ENCODE measurements at places on chromosomes 2 and 18.

DNA sequence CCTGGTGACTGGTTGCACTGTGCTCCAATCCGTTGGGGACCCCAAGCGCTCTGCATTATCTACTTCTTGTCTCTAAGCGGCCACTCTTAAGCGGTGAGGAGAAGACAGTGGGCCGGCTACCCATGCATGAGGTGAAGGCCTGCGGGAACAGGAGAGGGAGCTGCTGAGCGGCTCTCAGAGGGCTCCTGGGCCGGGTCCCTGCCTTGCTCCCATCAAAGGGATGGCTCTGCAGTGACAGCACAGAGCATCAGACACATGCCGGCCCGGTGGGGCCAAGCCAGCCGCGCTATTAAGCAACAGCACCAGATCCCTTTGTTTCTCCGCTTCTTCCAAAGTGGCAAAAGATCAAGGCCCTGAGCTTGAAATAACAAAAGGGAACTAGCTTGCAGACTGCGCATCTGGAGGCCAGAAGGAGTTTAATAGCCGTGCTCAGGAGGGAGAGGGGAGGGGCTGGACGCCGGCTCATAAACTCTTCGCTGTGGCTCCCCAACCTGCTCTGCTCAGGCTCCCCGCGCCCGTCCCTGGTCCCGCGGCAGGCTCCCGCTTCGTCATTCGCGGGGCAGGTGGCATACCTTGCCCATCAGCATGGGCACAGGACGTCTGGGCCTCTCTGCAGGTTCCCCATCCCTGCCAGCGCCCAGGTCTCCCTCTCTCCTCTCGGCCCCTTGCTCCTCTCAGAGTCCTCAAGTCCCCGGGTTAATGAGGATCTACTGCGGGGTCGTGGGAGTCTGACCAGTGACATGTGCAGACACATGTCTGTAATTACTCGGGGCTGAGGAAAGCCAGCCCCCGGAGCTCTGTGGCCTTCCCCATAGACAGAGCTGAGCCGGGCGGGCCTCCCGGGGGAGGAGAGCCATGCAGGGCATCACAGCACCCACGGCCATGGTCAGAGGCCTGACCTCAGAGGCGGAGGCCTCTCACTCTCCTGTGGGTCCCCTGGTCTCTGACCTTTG, 96.7 kb downstream of the ASB1 start:
- DNase-seq: no peak

DNA sequence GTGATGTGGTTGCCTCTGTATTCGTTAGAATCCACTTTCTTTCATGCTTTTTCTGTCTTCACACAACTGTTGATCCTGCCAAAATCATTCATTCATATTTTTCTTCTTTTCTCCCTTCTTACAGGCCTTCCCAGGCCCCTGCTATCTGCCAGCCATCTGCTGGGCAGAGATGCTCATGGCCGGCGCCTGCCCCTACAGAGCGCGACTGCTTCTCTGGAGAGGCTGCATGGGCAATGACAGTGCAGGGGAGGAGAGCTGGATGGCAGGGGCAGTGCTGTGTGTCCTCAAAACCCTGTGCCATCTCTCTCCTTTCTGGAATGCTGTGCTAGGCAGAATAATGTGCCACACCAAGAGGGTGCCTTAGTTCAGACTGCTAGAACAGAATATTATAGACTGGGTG, 125.2 kb downstream of the INHBB start:
- DNase-seq: no peak

DNA sequence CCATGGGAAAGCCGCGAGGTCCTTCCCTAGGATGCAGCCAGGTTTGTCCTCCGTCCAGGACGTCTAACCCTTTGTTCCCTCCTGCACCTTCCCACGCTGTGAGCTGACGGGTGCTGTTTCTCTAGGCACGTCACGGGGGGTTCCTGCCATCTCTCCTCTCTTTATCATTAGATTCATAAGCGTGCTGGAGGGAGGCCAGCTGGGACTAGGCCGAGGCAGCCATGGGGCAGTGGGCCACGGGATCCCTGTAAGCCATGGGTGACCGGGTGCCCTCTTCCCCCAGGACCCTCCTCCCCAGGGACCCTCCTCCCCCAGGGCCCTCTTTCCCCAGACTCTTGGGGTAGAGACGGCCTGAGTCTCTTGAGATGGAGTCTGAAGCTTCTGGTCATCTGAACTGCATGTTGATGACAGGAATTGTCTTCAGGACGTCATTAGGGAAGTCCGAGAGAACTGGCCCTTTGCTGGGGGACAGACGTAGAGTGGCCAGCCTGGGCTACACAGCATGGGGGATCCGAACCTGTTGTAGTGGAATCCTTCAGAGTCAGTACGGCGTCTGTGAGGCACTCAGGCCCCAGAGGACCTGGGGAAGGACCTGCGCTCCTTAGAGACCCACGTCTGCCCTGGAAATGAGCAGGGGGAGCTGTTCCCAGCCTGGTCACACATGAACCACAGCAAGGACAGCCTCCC, 108.1 kb downstream of the TPO start:
- DNase-seq: no peak

- no peak for DNase-seq
Observed at GRCh38 chr18:30359521-30359920, 683.0 kb downstream of the DSC3 start.

DNA sequence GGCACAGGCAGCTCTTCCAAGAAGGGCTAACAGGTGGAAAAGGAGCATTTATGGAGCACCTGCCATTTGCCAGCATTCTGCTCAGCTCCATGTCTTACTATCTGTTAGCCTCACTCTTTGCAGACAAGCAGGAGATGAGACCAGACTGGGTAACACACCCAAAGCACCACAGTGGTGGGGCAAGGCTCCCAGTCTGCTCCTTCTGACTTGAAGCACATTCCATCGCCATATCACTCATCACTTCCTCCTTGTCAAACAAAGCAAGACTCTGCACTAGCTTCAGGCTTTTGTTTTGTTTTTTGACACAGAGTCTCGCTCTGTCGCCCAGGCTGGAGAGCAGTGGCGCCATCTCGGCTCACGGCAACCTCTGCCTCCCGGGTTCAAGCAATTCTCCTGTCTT, 182.8 kb downstream of the MGAT5 start:
- DNase-seq: no peak

DNA sequence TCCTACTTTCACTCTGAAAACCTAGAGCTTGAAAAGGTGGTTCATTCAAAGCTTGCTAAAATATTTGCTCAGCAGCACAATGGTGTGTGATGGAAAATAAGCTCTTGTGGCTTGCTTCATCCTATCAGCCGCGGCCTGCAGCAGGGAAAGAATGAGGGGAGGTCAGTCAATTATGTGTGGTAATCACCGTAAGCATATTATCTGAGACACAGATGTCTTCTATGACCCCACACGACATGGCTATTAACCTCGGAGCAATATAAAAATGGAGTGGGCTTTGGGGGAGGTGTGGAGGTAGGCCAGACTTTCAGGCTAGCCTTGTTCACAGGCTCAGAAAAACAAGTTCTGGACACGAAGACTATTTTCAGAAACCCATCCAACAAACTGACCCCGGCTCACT, 98.4 kb upstream of the SIX3 start:
- DNase-seq: no peak

DNA sequence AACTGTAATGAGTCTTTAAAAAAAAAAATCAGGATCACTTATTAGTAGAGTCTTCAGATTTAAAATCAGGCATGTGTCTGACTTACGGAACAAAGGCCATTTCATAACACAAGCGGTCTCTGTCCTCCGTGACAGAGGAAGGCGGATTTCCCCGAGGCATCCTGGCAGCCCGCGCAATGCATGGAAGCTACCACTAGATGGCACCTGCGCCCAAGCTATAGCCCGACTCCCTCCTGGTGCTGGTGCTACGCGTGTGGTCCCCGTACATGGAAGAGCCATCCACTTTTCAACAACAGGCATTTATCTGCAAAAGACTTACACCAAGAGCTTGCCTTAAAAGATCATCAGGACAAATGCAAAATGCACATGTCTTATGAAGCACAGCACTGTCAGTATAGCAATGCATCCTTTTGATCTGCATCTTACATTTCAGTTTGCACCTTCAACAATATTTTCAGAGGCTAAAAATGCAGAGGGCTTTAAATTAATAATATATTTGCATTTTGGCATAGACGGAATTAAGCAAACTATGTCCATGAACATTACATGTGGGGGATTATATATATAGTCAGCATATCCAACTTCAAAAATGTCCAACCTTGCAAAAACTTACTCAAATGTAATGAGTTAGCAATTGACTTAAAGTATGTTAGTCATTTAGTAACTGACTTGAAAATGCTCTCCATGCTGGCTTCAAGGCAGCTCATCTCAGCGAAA, 96.0 kb downstream of the ZNF516 start:
- peak; percentile 31 for DNase-seq

GRCh38 chr2:158457826-158458616, 1.3 kb downstream of the PKP4 start:
- DNase-seq: no peak

- no peak for DNase-seq
Observed at GRCh38 chr2:238162251-238162845, 3.6 kb downstream of the ERFE start.

GRCh38 chr2:156537141-156537540, 101.0 kb downstream of the GPD2 start:
- no peak for DNase-seq

GRCh38 chr18:28045880-28046279, 131.1 kb downstream of the CDH2 start:
- DNase-seq: no peak

GRCh38 chr2:105755895-105756294, 11.2 kb downstream of the NCK2 start:
- DNase-seq: no peak

DNA sequence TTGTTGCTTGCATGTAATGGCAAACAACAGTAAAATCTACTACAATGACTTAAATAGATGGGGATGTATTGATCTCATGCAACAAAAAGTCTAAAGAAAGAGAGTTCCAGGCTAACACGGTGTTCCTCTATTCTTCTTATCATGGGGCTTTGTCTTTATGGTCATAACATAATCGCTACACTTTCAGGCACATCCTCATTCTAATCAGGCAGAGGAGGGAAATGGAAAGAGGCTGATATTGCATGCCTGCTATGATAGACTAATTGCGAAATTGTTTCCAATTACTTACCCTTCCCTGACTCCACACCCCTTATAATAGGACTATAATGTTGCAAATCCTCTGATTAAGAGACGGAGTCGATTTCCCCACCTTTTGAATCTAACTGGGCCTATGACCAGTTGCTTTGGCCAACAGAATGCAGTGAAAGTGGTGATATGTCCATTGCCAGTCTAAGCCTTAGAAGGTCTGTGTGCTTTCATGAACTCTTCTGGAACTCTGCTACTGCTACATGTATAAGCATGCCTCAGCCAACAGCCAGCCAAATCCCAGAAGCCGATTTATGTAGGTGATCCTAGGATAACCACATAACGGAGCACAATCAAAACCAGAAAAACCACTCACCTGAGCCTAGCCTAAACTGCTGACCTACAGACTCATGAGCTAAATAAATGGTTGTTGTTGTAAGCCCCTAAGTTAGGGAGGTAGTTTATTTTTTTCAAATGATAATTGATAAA, 180.3 kb upstream of the TACR1 start:
- no peak for DNase-seq

- DNase-seq: no peak
Observed at GRCh38 chr2:196376984-196377877, 205.9 kb upstream of the STK17B start.

Measured in NCI-H1417 treated with DMSO at 0.1 percent for 48 hours (cell line).